Breast epithelium (tissue), 4 donors: ENCODE measurements at places on chromosomes 1 and 21.

DNA sequence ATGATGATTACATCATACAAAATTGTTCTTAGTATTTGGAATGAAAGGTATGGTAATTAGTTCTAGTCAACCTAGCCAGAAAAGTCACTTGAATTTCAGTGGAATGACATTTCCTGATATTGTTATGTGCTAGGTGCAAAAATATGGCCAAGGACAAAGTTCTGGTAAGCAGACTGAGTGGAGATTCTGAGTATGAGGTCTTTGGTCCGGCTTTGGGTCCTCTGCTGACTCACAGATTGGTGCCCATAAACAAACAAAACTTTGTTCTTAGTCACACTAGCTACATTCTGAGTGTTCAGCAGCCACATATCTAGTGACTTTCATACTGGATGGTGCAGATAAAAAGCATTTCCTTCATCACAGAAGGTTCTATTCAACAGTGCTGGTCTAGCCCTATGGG lies 206.1 kb downstream of the ZNF648 start:
- H3K36me3 ChIP-seq, result no peaks in the 10 kb centered on the region
- no peaks in the 10 kb centered on the region for H3K27me3 ChIP-seq
- no peak overlapping the region for H3K4me3 ChIP-seq
- no peaks in the 10 kb centered on the region for H3K4me1 ChIP-seq
- no peak overlapping the region for H3K27ac ChIP-seq

- peak overlapping the region; percentile 88 for H3K27ac ChIP-seq
- DNase-seq, result no peak
- H3K4me3 ChIP-seq, result peak overlapping the region; percentile 75
- H3K36me3 ChIP-seq, result no peaks in the 10 kb centered on the region
- no peaks in the 10 kb centered on the region for H3K4me1 ChIP-seq
Observed at GRCh38 chr1:77218477-77219165, 609 bp downstream of the PIGK start.

DNA sequence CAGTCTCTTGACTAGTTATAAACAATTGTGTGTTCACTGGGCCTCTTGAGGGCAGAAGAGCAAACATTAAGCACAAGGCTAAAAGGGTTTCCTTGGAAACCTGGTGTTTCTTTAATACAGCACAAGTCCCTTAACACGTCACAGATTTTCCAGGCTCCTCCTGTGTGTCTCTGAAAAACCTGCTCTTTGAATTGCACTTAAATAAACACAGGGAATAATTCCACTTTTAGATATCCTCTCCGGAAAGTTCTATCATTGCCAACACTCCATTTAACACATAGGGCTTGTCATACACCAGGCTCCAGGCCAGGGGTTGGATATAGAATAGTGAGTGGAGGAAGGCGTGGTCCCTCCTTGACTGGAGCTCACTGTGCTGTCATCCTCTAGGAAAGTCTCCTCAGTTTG lies 442.6 kb downstream of the DSCAM start:
- no peak overlapping the region for H3K27ac ChIP-seq
- H3K36me3 ChIP-seq, result no peaks in the 10 kb centered on the region
- no peaks in the 10 kb centered on the region for H3K4me1 ChIP-seq
- DNase-seq, result no peak
- no peak overlapping the region for H3K4me3 ChIP-seq

DNA sequence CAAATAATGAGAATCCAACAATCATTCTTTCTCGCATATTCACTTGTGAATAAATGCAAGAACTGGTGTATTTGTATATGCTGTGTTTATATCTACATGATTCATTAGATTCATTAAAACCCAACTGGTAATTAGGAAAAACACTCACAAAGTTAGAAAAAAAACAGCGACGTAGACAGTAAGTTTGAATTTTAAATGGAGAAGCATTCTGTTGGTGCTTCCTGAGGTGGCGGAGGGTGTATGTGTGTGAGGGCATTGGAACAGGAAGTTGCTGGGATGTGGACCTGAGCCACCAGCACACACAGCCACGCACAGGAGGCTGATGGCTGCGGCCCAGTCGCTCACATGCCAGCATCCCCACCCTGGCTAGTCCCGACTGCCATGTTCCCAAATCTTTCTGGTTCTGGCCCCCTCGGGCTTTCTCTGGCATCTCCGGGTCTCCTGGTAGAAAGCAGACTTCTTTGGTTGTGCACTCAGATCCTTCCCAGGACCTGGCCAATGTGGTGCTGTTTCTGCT lies 121.6 kb upstream of the IRF2BP2 start:
- no peak overlapping the region for H3K4me3 ChIP-seq
- H3K36me3 ChIP-seq, result no peaks in the 10 kb centered on the region
- H3K27ac ChIP-seq, result no peak overlapping the region
- peaks cover 2% of the 10 kb centered on the region for H3K4me1 ChIP-seq
- no peak for DNase-seq
- H3K27me3 ChIP-seq, result no peaks in the 10 kb centered on the region

GRCh38 chr1:106962591-106962990 lies 93.9 kb upstream of the PRMT6 start:
- H3K27me3 ChIP-seq, result no peaks in the 10 kb centered on the region
- no peak for DNase-seq
- H3K4me1 ChIP-seq, result no peaks in the 10 kb centered on the region

GRCh38 chr1:248611883-248612414 lies 14.4 kb upstream of the OR2T10 start:
- H3K4me3 ChIP-seq, result no peak overlapping the region
- no peaks in the 10 kb centered on the region for H3K36me3 ChIP-seq
- no peaks in the 10 kb centered on the region for H3K27me3 ChIP-seq
- DNase-seq, result no peak
- H3K27ac ChIP-seq, result no peak overlapping the region
- no peaks in the 10 kb centered on the region for H3K4me1 ChIP-seq

GRCh38 chr1:219542828-219543518 lies 69.9 kb downstream of the ZC3H11B start:
- no peaks in the 10 kb centered on the region for H3K36me3 ChIP-seq
- H3K27me3 ChIP-seq, result no peaks in the 10 kb centered on the region
- no peak for DNase-seq
- H3K4me1 ChIP-seq, result no peaks in the 10 kb centered on the region
- no peak overlapping the region for H3K27ac ChIP-seq
- no peak overlapping the region for H3K4me3 ChIP-seq

GRCh38 chr1:170402476-170403311 lies 129.3 kb upstream of the GORAB start:
- DNase-seq, result no peak
- no peak overlapping the region for H3K4me3 ChIP-seq
- no peaks in the 10 kb centered on the region for H3K4me1 ChIP-seq
- H3K27ac ChIP-seq, result peak overlapping the region; percentile 43
- H3K27me3 ChIP-seq, result no peaks in the 10 kb centered on the region
- no peaks in the 10 kb centered on the region for H3K36me3 ChIP-seq

DNA sequence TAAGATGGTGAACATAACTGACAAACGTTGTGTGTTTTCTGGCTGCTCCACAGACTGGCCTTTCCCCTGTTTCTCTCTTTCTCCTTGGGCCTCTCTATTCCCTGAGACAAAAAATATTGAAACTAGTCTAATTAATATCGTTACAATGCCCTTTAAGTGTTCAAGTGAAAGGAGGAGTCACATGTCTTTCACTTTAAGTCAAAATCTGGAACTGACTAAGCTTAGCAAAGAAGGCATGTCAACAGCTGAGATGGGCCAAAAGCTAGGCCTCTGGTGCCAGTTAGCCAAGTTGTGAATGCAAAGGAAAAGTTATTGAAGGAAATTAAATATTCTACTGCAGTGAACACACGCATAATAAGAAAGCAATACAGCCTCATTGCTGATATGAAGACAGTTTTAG lies 32.2 kb upstream of the FCRL3 start:
- no peaks in the 10 kb centered on the region for H3K4me1 ChIP-seq
- no peak overlapping the region for H3K4me3 ChIP-seq
- no peak overlapping the region for H3K27ac ChIP-seq
- no peaks in the 10 kb centered on the region for H3K27me3 ChIP-seq
- no peaks in the 10 kb centered on the region for H3K36me3 ChIP-seq

DNA sequence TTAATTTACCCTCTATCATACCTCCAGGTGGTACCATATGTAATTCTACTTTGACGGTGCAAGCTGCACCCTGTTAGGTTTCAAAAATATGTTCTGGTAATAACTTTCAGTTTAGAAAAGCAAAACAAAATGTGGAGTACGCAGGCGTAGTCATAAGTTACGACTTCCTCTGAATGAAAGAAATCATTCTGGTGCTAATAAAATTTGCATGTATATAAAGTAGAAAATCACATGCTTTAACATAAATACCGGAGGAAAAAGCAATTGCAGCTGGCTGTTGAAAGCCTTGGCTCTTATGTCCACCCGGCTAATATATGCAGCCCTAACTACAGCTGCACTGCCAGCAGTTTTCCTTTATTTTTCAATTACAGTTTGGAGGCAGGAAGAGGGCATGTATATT lies 65.2 kb upstream of the TMPRSS15 start:
- no peaks in the 10 kb centered on the region for H3K36me3 ChIP-seq
- H3K4me1 ChIP-seq, result no peaks in the 10 kb centered on the region
- no peak overlapping the region for H3K4me3 ChIP-seq
- H3K27ac ChIP-seq, result no peak overlapping the region
- DNase-seq, result no peak
- no peaks in the 10 kb centered on the region for H3K27me3 ChIP-seq

DNA sequence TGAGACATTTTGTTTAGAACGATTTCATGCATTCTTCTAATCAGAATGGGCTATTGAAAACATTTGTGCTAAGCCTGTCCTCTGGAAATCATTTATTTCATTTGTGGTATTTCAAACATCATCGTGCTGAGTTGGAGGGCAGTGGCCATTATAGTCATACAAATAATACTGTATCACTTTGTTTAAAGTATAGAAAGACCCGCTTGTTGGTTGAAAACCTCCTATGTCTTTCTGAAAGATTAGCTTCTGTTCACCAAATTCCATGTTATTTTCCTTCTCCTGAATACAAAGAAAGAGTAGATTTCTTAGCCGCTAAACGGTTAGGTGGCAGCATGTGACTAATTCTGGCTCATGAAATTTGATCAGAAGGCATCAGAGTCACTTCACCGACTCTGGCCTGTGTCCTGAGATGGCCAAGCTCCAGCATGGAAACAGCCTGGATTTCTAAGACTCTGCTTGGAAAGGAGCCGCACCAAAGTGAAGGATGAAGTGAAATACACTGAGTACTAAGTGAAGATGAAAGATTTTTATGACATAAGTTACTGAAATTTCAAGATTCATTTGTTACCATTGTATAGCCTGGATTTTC lies 355.1 kb downstream of the USP25 start:
- no peaks in the 10 kb centered on the region for H3K36me3 ChIP-seq
- H3K27me3 ChIP-seq, result no peaks in the 10 kb centered on the region
- DNase-seq, result no peak
- H3K27ac ChIP-seq, result peak overlapping the region; percentile 46

DNA sequence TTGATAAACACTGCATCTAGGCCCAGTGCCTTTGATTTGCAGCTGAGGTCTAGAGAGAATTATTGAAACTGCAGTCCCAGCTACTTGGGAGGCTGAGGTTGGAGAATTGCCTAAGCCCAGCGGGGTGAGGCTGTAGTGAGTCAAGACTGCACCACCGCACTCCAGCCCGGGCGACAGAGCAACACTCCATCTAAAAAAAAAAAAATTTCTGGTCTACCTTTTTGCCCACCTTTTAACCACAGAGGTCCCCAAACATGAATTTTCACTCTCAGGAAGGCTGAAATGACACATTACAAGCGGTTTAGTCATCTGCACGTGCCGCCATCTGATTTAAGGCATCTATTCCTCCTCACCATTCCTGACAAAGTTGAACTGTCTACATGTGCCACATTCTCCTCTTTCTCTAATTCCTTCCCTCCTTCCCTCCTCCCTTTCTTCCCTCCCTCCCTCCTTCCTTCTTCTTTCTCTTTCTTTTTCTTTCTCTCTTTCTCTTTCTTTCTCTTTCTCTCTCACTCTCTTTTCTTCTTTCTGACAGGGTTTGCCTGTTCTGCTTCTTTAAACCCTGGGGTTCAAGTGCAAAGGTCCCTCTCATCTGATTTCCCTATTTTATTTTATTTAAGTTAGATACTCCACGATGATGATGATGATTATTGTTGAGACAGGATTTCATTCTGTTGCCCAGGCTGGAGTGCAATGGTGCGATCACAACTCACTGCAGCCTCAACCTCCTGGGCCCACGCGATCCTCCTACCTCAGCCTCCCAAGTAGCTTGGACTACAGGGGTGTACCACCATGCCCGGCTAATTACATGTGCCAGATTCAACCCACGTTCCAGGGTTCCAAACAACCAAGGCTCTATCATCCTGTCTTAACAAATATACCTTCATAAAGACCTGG lies 3.0 kb upstream of the SOD1 start:
- DNase-seq, result no peak
- no peak overlapping the region for H3K4me3 ChIP-seq
- no peaks in the 10 kb centered on the region for H3K36me3 ChIP-seq

DNA sequence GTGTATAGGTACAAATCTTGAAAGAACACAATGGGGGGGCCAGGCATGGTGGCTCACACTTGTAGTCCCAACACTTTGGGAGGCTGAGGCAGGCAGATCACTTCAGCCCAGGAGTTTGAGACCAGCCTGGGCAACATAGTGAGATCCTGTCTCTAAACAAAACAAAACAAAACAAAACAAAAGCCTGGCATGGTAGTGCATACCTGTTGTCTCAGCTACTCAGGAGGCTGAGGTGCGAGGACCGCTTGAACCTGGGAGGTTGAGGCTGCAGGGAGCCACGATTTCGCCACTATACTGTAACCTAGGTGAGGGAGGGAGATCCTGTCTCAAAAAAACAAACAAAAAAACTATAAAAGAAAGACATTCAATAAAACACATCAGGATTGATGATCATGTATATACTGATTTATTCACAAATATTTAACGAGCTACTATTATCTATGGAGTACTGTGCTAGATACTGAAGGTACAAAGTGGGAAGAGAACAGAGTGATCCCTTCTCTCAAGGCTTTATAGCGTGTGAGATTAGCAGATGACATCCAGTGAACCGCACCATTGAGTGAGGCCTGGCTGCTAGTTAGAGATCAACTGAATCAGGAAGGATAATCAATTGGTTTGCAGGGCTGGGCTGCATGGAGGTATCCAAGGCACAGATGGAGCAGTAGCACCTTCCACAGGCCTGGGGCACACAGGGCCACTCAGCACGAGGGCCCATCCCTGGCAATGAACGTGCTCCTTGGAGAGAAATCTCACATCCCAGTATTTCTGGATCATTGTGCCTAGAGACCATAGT lies 26.4 kb downstream of the ELF3 start:
- H3K4me3 ChIP-seq, result no peak overlapping the region
- H3K4me1 ChIP-seq, result no peaks in the 10 kb centered on the region
- peak overlapping the region; percentile 93 for H3K27ac ChIP-seq
- H3K27me3 ChIP-seq, result no peaks in the 10 kb centered on the region
- no peak for DNase-seq

GRCh38 chr1:3711780-3712451 lies 40.3 kb upstream of the CCDC27 start:
- no peaks in the 10 kb centered on the region for H3K36me3 ChIP-seq
- H3K4me1 ChIP-seq, result no peaks in the 10 kb centered on the region
- H3K4me3 ChIP-seq, result no peak overlapping the region
- DNase-seq, result no peak
- no peak overlapping the region for H3K27ac ChIP-seq
- H3K27me3 ChIP-seq, result no peaks in the 10 kb centered on the region

GRCh38 chr1:93846206-93846991 lies 32.6 kb downstream of the DNTTIP2 start:
- peak overlapping the region; percentile 95 for H3K27ac ChIP-seq
- peaks cover 2% of the 10 kb centered on the region for H3K4me1 ChIP-seq
- H3K36me3 ChIP-seq, result no peaks in the 10 kb centered on the region
- peak; percentile 91 for DNase-seq
